ENCODE measurements at places on chromosomes 13 and 19.

- DNase-seq = no peak
Observed at GRCh38 chr19:5914946-5915781, 1.1 kb downstream of the CAPS start.

GRCh38 chr13:110789871-110790270 lies 76.4 kb downstream of the ING1 start:
- no peak for DNase-seq

GRCh38 chr19:44943801-44944249 lies 1.8 kb downstream of the APOC4 start:
- no peak for DNase-seq

- DNase-seq = peak; percentile 81
Observed at GRCh38 chr19:18776288-18776594, 14.9 kb downstream of the COMP start.

GRCh38 chr19:28687296-28687695 lies 525.7 kb downstream of the UQCRFS1 start:
- DNase-seq = peak; percentile 49

DNA sequence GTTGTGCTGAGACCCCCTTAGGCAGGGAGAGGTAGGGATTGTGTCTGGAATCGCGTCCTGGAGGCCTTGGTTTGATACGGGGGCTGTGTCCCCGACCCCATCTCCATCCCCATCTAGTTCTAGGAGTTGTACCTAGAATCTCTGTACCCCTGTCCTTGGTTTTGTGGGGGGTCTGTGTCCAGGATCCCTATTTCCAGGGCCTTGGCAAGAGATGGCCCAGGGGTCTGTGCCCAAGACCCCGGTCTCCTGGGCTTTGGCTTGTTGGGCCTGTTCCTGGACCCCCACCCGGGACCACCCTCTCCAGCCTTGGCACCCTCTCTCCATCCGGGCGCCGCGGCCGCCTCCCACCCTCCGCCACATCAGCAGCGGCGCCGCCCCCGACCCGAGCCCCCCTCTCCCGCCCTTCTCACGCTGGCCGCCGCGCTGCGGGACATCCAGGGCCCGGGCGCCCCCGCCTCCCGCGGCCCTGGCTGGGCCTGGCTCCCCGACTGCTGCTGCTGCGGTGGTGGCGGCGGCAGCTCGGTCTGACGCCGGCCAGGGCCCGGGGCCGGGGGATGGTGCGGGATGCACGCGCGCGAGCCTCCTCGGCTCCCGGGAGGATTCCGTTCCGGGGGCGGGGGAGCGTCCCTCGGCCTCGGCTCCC lies at the start of gene NUMBL:
Gene NUMBL (minus strand): TSS at position 602 of the 643 bp plus-strand sequence. CDS start 168 bp downstream, at position 434.
- no peak for DNase-seq

- DNase-seq = peak; percentile 83
Observed at GRCh38 chr19:1122972-1123363, 19.2 kb downstream of the GPX4 start.

GRCh38 chr13:37870489-37870845 lies 895 bp upstream of the TRPC4 start:
- DNase-seq = no peak

GRCh38 chr19:32200312-32201038 lies 144.9 kb upstream of the ZNF507 start:
- DNase-seq = no peak

GRCh38 chr13:31885994-31886393 lies 145.6 kb upstream of the FRY start:
- peak; percentile 64 for DNase-seq

DNA sequence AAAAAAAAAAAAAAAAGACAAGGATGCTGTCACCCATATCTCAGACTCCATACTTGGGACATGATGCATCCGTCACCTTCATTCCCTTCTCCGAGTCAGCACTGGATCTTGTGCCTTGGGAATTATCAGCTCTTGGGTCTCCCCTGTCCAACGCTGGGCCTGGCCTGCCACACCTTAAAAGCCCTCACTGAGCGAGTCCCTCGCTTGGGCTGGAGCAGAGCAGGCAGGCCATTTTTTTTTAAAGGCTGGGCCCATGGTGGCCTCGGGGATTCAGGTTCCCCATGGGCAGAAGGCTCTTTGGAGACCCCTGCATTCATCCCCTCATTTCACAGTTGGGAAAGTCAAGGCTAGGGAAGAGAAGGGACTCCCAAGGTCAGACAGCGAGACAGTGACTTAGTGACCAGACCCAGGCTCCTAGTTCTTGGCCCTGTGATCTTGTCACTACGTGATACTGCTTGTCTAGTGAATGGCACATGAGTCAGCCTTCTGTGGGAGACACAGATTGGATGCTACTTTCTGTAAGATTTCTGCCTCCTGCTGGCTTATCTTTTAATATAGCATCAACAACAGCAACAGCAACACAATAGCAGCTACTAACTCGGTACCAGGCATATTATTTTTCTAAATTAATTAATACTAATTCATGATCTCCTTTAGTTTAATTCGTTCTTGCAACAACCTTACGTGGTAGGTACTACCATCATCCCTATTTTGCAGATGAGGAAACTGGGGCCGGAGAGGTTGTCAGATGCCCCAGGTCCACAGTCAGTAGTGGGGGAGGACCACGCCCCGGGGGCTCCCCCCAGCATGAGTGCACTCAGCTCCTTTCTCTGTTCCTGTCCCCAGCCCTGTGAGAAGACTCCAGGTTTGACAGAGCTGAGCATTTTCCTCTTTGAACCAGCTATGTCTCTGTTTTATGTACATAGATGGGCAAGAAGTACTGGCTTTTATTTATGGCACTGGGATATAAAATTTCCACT lies 27.4 kb upstream of the ZNF536 start:
- DNase-seq = no peak

DNA sequence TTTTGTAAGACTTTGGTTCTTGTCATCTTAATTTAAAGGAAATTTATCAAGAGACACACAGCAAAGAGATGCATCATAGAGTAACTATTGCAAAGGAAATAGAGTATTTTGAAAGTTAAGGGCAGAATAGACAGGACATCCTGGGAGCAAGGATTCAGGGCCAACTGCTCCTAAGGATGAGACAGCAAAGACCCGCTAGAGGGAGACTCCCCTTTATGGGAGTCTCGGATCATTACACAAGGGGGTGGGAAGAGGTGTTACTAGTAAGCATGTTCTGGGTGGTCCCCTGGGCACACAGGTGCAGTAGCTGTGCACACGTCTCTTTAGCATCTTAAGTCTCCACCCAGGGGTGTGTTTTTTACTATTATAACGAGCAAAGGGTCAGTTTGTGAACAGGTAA lies 9.6 kb downstream of the ZSCAN5C start:
- DNase-seq = no peak

DNA sequence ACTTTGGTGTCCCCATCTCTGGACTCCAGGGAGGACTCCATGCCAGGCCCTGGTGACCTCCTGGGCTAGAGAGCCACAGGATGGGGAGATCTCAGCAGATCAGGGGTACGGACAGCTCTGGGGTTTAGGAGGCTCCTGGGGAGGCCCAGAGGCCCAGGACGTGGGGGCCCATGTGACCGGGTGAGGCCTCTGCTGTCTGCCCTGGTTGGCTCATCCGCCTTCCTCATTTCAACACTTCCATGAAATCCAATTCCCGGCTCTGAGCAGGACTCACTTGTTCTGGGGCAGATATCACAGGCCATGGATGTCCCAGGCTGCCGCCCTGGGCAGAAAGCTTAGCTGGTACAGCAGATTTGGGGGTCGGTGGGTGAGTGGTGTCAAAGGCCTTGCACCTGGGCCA lies 1.1 kb upstream of the PRAM1 start:
- DNase-seq = no peak

- DNase-seq = no peak
Observed at GRCh38 chr19:47405854-47406417, 13.4 kb downstream of the MEIS3 start.

DNA sequence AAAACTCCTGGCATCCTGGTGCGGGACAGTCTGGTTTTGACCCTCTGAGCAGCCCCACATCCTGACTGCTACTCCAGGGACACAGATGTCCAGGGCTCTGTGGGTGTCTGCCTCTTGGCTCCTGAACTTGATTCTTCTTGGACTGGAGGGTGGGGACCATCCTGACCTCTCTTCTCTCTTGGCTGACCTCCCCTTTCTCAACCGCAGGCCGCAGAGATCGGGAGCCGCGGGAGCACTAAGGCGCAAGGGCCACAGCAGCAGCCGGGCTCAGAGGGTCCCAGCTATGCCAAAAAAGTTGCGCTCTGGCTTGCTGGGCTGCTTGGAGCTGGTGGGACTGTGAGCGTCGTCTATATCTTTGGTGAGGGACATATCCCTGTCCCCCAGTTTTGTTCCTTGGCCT lies 1.0 kb downstream of the TIMM50 start:
- no peak for DNase-seq

DNA sequence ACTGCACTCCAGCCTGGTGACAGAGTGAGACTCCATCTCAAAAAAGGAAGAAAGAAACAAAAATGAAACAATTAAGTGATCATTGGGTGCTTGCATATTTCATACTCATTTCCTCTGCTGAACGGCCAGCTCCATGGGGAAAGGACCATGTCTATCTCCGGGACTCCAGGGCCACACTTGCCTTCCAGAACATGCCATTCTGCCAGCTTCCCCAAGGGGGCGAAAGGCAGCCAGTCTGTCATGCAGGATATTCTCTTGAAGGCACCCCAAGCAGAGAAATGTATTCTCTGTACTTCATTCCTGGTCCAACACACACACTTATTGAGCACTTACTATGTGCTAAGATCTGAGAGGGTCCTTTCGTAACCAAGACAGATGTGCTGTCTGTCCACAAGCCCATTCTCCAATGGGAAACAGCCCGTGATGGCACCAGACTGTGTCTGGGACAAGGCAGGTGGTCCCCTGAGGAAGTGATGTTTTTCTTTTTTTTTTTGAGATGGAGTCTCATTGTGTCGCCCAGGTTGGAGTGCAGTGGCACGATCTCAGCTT lies 10.2 kb upstream of the CARM1 start:
- DNase-seq = peak; percentile 41

DNA sequence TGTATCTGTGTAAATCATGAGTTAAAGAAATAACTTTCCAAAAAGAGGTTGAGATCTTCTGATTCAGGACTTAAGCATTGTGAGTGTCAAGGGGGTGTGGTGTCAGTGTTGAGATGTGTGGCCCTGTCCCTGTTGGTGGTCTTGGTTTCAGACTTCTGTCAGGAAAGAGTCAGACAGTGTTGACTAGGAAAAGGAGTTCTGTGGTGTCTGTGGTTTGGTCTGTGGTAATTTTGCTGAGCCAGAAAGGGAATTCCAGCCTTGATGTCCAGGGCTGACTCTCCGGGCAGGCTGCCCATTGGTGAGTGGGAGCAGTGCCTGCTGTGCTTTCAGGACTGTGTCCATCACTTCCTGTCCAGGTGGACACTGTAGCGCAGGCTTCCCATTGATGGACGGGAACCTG lies 39.8 kb upstream of the IGFL4 start:
- peak; percentile 86 for DNase-seq

DNA sequence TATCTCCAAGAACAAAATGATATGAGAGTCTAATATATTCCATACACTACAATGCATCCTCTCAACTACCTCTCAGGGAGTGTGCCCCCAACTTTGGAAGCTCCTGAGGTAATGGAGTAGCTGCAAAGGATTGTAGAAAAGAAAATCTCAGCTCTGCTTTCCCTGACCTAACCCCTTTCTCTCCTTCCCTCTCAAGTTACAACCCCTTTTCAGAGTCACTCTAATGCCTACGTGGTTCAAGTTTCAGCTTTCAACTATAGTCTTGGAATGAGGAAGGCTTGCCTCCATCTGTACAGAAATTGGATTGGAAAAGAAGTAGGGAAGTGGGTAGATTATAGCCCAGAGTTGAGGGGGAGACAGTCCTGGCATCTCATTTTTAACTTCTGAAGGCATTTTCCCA lies 256.0 kb downstream of the PCDH9 start:
- no peak for DNase-seq

DNA sequence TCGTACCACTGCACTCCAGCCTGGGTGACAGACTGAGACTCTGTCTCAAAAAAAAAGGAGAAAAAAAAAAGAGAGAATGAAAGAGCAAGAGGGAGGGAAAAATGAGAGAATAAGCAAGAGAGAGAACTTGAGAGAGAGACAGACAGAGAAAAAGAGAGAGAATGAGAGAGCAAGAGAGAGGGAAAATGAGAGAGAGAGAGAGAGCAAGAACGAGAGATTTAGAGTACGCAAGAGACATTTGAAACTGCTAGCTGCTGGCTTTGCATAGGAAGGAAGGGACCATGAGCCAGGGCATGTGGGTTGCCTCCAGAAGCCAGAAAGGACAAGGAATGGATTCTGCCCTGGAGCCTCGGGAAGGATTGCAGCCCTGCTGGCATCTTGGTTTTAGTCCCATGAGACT lies 9.6 kb upstream of the ADGRE1 start:
- no peak for DNase-seq

DNA sequence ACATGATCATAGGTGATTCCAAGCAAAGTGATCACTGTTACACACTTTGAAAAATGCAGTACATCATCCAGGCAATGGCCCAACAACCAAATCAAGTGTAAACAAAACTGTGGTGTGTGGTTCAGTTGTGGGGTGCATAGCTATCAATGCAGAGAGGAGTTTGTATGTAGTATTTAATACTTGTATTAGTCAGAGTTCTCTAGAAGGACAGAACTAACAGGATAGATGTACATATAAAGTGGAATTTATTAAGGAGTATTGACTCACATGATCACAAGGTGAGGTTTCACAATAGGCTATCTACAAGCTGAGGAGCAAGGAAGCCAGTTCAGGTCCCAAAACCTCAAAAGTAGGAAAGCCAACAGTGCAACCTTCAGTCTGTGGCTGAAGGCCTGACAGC lies 249.3 kb upstream of the HTR2A start:
- DNase-seq = peak; percentile 31

- peak; percentile 96 for DNase-seq
Observed at GRCh38 chr19:21358768-21359451, at the start of gene ZNF738. Gene ZNF738 (plus strand): TSS chr19:21359000. CDS start chr19:21359141, 141 bp downstream.

DNA sequence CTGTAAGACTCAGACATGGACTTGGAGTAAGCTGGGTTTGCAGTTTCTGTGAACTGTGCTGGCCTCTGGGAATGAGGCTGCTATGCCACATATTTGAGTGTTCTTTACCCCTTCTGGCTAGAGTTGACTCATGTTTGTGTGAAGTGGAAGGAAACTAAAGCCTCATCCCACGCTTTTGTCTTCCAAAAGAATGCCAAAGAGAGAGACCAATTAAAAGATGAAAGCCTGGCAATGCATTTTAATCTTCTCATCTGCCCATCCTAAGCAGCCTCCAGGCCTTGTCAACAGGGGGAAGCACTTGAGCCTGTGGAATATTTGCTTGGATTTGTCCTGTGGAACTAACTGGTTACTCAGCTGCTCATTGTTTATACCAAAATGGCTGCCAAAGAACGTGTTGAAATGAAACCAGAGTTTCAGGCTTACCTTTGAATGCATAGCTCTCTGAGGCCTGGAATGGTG lies 49.1 kb downstream of the LMO7 start:
- peak; percentile 97 for DNase-seq

DNA sequence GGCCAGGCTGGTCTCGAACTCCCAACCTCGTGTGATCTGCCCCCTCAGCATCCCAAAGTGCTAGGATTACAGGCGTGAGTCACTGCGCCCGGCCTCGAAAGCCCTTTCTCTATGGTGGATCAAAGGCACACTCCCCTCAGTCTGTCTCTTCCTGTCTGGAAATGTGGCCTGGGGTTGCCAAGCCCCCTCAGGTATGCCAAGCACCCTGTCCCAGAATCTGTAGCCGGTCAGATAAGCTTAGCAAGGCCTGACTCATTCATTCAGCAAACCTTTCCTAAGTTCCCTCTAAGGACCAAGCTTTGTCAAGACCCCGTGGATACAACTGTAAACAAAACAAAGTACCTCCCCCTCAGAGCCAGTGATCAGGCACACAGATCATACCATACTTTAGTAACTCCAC lies 14.1 kb downstream of the NUCB1 start:
- no peak for DNase-seq

- peak; percentile 51 for DNase-seq
Observed at GRCh38 chr19:4597975-4598671, 38.6 kb upstream of the SEMA6B start.

Measured in EH (cell line).